ENCODE measurements at places on chromosomes 16 and 17.

DNA sequence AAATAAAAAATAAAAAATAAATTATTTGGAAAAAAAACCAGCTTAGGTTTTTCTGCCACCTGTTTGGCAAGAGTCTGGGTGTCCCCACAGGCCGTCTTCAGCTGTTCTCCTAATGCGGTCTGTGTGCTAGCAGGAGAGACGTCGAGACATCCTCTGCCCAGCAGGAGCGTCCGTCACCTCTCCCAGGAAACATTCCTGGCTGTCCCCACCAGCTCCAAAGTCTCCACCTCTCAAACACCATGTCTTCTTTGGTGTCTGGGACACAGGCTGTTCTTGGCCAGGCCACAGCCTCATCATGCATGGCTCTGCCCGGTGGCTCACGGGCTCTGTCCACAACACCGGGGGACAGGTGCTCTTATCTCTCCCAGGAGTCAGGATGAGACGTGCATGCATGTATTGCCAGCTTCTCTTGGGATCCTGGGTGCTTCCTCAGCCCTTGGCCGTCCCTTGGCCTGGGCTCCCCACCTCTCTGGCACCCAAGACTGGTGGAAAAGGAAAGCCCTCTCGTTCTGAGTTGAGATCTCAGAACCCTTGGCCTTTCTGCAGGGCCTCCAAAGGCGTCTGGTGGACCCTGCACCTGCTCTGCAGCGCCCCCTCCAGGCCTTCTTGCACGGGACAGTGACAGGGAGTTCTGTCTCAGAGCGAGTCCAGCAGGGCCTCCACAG is 84.9 kb upstream of the CBX4 start:
- no peak for DNase-seq

DNA sequence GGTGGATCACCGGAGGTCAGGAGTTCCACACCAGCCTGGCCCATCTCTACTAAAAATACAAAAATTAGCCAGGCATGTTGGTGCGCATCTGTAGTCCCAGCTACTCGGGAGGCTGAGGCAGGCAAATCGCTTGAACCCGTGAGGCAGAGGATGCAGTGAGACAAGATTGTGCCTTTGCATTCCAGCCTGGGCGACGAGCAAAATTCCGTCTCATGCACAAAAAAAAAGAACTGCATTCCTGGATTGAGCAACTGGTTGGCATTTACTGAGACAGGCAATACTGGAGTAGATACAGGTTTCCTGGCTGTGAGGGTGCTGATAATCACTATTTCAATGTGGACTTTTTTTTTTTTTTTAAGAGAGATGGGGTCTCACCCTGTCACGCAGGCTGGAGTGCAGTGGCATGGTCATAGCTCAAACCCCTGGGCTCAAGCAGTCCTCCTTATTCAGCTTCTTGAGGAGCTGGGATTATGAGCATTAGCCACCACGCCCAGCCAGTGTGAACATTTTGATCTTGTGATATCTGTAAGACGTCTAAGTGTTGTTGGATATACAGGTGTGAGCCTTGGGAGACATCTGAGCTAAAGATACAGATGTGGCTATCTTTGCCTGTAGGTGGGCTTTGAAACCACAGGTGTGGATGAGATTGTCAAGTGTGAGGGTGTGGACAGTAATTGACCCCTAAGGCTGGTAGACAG is 5.8 kb downstream of the CYB5D2 start:
- DNase-seq, result no peak

DNA sequence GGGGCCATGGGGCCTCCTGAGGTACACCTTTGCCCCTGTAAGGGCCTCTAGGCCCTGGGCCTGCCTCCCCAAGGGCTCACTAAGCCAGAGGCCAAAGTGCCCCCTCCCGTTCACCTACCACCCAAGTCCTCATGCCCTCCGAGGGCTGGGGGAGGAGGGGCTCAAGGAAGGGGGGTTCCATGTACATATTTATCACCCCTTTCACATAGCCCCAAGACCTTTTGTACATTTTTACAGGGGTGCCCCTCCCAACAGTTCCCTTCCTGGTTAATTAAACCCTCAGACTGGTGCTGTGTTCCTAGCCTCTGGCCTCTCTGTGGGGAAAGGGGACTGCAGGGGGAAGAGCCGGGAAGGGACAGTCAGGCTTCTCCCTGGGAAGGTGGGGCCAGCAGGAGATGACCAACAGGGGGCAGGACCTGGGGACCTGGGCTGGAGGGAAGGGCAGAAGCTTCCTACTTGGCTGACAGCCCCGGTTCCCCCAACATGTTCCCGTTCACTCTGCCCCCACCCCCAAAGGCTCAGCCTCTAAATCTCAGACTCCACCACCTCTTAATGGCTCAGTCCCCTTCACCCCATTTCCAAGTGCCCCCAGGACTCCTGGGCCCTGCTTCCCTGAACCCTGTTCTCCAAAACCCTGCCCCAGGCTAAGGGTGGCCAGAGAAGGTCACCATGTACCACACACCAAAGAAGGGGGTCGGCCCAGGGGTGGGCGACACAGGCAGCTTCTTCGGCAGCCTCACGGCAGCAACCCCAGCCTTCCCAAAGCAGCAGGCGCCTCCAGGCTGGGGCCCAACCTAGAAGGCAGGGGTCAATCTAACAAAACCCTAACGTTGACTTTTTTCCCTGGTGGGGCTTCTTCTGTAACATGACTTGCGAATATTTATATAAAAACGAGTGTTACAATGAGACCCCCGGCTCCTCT is 11.9 kb downstream of the FBRS start:
- no peak for DNase-seq

DNA sequence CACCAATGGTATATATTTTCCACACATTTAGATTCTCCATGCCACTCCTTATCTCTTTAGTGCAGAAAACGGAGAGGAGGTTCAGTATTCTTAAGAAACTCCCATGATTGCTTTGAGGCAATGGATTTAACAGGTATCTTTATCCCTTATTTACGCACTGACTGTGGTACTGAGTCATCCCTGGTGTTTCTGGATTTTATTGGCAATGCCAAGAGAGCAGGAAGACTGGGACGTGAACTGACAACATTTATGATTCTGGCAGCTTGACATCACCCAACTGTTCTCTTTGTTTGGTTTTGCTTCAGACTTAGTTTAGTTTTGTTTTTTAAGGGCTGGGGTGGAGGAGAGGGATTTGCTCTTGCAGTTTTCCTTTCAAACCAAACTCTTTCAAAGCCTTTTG is 131.4 kb downstream of the WWOX start:
- DNase-seq, result no peak

DNA sequence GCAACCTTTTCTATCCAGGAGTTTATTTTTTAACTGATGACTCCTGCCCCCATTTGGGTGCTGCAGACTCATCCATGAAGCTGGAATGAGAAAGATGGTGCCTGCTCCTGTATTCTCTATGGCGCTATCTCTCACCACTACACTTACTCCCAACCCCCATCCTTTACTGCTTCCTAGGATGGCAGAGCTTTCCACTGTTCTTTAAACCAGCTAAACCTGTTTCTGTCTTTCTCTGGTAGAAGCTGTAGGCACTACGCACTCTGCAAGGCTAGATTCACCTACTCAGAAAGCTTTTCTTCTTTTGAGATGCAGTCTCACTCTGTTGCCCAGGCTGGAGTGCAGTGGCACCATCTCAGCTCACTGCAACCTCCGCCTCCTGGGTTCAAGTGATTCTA is 47.0 kb downstream of the ADAMTS18 start:
- no peak for DNase-seq

DNA sequence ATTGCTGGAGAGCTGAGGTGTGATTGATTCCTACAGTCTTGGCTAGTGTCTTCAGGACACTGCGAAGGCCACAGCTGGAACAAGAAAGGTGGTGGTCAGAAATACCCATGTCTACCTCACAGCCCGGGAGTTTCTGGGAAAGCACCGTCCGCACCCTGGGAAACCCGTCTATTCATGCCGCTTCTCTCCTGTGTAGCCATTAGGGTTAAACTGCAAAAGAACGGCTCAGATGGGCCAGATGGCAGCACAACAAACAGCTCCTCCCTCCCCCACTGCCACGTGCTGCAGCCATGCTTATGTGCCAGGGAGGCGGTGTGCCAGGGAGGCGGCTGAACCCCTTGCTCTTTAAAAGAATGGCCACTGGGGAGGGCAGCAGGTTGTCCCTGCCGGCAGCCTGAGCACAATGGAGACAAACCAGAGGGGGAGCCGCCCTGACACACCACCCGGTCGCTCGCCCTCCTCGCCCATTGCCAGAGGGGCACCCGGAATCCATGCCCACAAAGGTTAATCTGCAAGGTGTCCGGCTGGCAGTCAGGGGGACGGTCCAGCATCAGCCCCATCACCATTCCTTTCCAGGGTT is 65.2 kb downstream of the CYTH1 start:
- DNase-seq, result peak; percentile 85

DNA sequence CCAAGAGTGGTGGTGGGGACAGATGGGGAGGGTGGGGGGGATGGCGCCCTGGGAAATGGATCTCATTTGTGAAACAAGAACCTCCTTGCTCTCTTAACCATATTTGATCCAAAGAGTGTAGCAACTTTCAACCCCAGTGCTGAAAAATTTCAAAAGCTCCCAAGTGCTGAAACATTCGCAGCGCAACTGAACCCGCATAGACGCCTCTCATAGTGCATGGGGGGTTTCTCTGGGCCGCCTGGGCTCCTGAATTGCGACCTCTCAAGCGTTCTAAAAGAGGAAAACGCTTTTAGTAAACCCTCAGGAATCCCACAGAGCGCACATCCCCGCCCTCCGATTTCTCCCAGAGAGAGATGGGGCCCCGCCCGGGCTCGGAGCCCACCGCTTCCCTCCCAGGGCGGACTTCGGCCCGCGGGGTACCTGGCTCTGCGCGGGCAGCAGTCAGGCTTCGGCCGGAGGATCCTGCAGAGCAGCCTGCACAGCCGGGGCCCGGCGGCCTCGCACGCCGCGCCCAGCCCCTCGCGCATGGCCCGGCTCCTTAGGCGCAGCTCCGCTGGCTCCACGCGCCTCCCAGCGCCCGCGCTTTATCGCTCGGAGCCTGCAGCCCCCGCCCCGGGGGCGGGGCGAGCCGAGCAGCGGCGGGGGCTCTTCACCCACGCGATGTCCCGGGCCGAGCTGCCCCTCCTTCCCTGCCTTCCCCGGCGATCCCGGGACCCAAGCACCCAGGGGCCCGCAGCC is 7.0 kb downstream of the NOS2 start:
- peak; percentile 34 for DNase-seq

DNA sequence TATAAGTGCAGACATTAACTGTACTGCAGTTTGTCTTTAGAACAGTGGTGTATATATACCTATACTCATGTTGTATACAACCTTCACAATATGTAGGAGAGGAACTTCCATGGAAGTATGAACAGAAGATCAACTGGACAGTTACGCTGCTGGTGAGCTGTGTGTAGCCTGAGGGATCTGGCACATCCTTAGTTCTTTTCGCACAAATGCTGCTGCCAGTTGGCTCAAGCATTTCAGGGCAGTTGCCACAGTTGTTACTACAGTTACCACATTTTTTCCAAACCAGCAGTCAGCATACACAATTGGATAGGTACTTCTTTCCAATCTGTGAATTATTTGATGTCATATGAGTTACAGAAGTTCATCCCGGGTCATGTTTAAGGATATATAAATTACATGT is 539.6 kb upstream of the HSBP1 start:
- no peak for DNase-seq

- peak; percentile 16 for DNase-seq
Measured at GRCh38 chr17:55726440-55726839, 3.8 kb upstream of the TMEM100 start.

DNA sequence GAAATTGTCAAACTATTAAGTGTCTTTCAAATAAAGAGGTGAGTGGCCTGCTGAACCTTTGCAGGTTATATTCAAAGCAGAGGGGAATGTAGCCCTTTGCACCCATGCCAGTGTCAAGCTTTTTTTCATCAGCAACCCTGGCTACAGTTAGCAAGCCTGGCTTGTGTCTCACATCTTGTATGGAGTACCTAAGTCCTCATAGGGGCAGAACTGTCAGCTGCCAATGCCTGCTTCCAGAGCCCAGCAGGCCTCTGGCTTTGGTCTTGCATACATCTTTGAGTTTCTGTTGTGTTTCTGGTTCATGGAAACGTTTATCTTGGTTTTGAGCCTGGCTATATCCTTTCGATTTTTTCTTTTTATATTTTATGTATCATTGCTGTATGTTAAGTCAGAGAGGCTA is 26.8 kb downstream of the REXO5 start:
- DNase-seq, result no peak

- DNase-seq, result no peak
Measured at GRCh38 chr17:8701754-8702153, 42.9 kb downstream of the CCDC42 start.
